CD4-positive, alpha-beta memory T cell (primary cell): ENCODE measurements at places on chromosomes 6 and 20. TPM values are rescaled to one million over a fixed set of nuclear protein-coding genes. Genes with fewer than 3 reads are reported as not detected.

DNA sequence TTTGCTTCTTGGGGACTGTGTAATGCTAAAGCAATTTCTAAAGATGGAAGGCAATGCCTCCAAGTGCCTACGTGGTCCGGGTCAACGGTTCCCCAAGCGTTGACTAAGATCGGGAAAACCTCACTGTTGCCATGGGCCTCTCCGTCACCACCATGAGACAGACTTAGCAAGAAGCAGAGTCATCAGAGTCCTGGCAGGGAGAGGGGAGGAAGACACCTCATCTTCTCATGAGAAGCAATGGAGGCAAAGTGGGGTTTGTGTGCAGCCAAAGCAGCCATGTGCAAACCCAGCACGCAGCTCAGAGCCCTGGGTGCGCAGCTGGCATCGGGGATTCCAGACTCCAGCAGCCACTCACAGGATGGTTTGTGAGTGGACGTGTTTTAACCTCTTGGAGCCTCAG lies 111.4 kb downstream of the SYNDIG1 start:
- no peaks in the 10 kb centered on the region for H3K4me1 ChIP-seq
- H3K27me3 ChIP-seq: no peaks in the 10 kb centered on the region

DNA sequence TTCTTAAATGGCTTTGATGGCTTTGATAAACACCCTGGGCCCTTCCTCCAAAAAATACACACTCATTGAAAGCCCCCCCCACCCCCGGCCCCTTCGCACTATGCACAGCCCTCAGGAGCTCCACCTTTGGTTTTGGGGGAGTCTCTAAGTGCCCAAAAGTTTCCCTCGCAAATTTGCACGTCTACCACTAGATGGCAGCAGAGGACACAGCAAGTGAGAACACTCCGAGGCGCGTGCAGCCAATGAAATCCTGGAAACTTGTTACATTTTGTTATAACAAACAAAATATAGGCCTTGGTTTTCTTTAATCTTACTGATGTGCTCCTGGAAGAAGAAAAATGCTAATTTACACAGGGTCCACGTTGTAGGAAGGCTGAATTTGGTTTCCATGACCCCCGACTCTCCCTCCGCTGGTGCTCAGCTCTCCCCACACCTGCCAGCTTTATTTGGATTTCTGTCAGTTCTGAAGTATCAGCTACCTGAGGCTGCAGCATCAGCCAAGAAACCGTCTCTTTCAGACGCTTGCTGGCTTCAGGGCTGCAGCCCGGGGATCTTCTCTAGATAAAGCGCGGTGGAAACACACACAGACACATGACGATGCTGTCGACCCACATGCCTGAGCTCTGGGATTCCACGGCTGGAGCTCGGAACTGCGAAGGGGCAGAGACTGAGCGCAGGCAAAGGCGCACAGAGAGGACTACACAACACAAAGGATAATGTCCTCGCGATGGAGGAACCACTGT lies 148.3 kb upstream of the RPS6KA2 start:
- H3K27me3 ChIP-seq: no peaks in the 10 kb centered on the region
- H3K4me1 ChIP-seq: peaks cover 5% of the 10 kb centered on the region
- no peaks in the 10 kb centered on the region for H3K36me3 ChIP-seq
- no peak overlapping the region for H3K27ac ChIP-seq
- no peak overlapping the region for H3K4me3 ChIP-seq

DNA sequence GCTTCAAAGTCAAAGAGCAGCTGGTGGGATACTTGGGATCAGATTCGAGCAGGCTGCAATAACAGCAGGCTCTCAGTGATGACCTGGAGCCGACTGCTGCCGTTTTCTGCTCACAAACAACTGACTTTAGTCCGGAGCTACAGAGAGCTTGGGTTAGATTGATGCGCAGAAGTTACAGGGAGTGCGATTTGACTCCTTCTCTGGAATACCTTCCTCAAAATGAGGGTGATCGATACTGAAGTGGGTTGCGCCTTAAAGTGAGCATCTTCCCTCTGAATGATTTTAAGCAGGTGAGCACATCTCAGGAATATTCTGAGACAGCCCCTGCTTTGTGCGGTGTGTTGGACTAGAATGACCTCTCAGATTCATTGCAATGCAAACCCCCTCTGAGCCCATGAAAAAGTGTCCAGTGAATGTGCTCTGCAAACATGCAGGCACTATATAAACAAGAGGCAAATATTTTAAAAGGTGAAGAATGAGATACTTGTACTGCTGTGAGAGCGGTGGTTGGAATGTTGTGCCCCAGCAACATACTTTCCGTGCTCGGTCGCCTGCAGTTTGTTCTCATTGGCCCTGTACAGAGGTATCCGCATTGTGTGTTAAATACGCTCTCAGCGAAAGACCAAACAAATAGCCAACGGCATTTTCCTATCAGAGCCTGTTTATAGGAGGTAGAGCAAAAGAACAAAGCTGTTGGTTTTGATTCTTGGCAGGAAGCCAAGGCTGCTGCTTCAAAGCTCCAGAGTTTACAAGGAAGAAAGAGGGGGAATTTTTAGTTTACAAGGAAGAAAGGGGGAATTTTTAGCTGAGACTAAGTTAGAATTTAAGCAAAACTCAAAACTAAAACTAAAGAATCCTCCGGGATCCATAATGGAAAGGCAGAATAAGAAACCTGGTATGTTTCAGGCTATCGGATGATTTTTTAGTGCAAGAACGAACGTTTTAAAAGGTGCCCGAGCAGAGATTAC lies 67.7 kb downstream of the PHACTR2 start:
- H3K27ac ChIP-seq: no peak overlapping the region
- no peak overlapping the region for H3K4me3 ChIP-seq
- no peaks in the 10 kb centered on the region for H3K27me3 ChIP-seq
- no peaks in the 10 kb centered on the region for H3K36me3 ChIP-seq
- no peaks in the 10 kb centered on the region for H3K4me1 ChIP-seq

GRCh38 chr20:58086763-58087561 lies 141.5 kb downstream of the ANKRD60 start:
- no peak overlapping the region for H3K27ac ChIP-seq
- no peaks in the 10 kb centered on the region for H3K36me3 ChIP-seq
- no peak overlapping the region for H3K4me3 ChIP-seq
- H3K27me3 ChIP-seq: no peaks in the 10 kb centered on the region

GRCh38 chr20:46695892-46696291 lies 6.6 kb upstream of the TP53RK start:
- no peak for DNase-seq
- no peaks in the 10 kb centered on the region for H3K4me1 ChIP-seq
- H3K27ac ChIP-seq: no peak overlapping the region

The DYNLT1 gene
- total RNA-seq: 78.8 TPM
